ENCODE measurements at places on chromosomes 12 and 14.

DNA sequence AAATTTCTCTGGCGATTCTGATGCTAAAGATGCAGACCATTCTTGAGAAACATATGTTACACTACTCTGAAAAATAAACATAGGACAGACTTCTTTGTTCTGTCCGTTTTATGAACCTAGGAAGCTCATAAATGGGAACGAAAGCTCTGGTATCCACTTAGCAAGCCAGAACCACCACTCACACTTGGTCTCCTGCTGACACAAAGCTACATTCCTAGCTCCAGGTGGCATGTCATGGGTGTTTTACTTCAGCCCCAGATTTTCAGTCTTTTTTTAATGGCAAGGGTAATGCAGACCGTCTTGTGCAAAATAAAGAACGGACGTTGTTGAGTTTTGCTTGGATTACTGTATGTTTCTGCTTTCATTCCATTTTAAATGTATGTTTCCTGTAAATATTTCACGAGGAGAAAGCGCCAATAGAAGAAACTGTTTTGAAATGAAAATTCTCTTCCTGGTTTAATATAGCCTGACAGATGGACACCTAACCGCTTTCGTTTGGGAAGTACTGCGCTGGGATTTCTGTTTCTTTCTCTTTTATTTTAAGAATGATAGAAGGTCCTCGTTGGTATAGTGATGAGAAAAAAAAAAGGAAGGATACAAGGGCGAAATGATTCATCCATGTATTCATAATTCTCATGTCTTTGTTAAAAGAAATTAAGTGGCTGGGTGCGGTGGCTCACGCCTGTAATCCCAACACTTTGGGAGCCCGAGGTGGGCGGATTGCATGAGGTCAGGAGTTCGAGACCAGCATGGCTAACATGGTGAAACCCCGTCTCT lies 871 bp upstream of the COQ5 start:
- no peak for DNase-seq

GRCh38 chr12:117350140-117350539 lies 11.3 kb downstream of the NOS1 start:
- DNase-seq: no peak

- DNase-seq: no peak
Observed at GRCh38 chr12:70252832-70253231, 9.6 kb downstream of the CNOT2 start.

DNA sequence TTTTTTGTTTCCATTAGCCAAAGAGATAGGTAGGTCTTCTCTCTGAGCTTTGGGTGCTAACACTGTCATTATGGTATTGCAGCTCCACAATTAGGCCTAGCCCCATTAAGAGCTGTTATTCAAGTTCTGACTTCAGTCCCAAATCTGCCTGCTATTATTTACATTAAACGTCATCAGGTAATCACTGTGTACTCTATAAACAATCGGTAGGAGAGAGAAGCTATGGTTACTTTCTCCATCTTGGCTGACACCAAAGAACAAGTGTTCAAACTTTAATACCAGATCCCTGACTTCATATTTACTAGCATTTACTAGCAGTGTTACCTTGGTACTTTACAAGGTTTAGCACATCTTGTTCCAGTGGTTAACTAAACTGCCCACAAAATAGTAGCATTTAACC lies 305.1 kb upstream of the GARIN2 start:
- no peak for DNase-seq

- DNase-seq: no peak
Observed at GRCh38 chr12:111409780-111410430, 4.2 kb downstream of the SH2B3 start.

GRCh38 chr14:86091811-86092210 lies 561.9 kb downstream of the FLRT2 start:
- DNase-seq: no peak

GRCh38 chr14:57314396-57315089 lies 45.8 kb downstream of the AP5M1 start:
- DNase-seq: no peak

GRCh38 chr14:68624541-68625220 lies 168.2 kb downstream of the ZFP36L1 start:
- no peak for DNase-seq

- no peak for DNase-seq
Observed at GRCh38 chr14:25197885-25198284, 147.9 kb upstream of the STXBP6 start.

DNA sequence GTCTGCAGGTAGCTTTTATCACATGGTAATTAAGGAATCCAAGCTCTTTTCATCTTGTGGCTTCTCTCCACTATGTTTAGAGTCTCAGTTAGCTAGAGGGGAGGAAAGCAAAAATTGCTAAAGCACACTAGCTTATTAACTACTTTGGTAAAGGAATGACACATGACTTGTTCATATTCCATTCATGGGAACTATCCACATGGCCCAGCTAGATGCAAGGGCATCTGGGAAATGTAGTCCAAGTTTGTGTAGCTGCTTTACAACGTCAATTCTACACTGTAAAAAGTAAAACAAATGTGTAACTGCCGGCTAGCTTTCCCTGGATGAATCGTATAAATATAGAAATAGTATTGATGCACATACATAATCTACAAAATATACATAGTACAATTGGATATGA lies 244.5 kb upstream of the LRFN5 start:
- DNase-seq: no peak

DNA sequence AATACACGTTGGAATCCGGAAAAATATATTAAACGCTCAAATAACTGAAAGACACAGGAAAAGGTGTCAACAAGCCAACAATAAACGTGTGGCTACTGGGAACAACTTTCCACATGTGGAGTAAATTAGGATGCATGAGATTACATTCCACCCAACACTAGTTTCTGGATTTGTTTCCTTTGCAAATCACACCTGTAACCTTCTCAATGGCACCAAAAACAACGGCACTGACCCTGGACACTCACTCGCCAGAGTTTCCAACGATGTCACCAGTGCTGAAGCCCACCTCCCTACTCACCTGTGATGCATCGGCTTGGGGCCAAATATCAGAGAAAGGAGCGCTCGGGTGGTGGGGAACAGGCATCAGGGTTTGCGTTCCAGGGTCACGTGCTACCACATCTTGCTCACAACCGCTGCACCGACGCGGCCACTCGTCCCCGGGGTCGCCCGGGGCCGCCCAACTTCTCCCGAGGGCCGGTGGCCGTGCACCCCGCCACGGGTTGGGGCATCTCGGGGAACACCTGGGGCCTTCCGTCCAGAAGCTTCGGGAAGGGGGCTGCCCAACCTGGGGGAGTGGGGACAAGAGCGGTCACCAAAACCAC lies 629 bp downstream of the PRDM4 start:
- DNase-seq: peak; percentile 32

- DNase-seq: no peak
Observed at GRCh38 chr12:100716945-100717732, 77.4 kb upstream of the ANO4 start.

DNA sequence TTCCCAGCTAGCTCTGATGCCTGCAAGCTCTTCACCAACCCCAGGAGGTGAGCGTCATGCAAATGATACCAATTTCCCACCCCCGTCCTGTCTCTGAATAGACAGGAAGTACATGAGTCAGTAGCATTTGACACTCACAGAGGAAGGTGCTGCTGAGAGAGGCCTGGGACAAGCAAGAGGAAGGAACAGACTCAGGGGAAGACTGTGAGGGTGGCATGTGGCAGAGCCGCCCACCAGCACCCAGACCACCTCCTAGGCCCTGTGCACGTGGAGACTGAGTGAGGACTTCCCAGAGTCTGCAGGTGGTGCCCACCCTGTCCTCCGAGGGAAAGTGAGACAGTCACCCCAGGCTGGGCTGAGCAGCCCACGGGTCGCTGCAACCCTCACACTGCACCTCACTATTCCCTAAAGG lies 199.5 kb upstream of the SFSWAP start:
- peak; percentile 58 for DNase-seq

GRCh38 chr14:32744811-32745445 lies 193.8 kb upstream of the NPAS3 start:
- no peak for DNase-seq

DNA sequence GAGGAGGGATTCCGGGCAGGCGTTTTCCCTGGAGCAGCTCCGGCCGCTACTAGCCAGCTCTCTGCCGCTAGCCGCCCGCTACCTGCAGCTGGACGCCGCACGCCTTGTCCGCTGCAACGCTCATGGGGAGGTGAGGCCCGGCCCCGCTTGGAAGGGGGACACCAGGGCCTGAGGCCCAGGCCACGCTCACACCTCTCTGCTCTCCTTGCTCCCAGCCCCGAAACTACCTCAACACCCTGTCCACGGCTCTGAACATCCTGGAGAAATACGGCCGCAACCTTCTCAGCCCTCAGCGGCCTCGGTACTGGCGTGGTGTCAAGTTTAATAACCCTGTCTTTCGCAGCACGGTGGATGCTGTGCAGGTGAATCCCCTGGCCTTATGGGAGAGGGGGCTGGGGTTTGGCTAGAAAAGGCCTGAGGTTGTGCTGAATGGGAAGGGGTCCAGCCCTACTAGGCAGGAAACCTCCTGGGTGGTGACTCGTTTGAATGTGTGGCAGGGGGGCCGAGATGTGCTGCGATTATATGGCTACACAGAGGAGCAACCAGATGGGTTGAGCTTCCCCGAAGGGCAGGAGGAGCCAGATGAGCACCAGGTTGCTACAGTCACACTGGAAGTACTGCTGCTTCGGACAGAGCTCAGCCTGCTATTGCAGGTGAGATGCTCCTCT lies 597 bp downstream of the RNF31 start:
- DNase-seq: no peak

- no peak for DNase-seq
Observed at GRCh38 chr14:73870525-73871235, 16.0 kb upstream of the ZNF410 start.

DNA sequence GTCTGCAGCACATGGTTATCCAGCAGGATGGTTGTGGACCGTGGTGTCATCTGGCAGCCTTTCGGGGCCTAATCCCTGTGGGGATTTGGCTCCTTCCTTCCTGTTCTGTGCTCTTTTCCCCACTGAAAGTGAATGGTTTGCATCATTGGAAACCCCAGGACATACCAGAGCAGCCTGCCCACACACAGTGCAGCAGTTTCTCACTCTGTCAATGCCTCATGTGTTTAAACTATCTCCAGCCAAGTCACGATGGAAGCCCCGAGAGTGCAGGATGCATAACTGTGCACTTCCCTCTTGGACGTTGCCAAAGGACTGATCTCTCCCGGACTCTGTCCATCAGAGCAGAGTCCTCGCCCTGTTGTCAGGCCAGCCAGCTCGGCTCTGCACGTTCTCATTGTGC lies 29.0 kb upstream of the AMN start:
- DNase-seq: no peak

DNA sequence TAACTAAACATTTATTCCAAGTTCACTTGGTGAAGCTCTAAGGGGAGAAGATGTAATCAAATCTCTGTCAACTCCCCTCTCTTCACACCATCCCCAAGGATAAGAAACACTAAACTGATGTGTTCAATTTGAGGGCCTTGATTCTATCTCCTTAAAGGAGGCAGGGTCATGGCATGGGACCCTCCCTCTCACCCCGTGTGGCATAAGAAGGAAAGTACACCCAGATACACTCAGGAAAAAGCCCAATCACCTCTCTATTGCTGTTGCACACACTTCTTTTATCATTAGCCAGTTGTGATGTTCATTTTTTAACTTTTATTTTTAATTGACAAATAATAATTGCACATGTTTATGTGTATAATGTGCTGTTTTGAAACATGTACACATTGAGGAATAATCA lies 35.1 kb downstream of the WASHC3 start:
- no peak for DNase-seq

DNA sequence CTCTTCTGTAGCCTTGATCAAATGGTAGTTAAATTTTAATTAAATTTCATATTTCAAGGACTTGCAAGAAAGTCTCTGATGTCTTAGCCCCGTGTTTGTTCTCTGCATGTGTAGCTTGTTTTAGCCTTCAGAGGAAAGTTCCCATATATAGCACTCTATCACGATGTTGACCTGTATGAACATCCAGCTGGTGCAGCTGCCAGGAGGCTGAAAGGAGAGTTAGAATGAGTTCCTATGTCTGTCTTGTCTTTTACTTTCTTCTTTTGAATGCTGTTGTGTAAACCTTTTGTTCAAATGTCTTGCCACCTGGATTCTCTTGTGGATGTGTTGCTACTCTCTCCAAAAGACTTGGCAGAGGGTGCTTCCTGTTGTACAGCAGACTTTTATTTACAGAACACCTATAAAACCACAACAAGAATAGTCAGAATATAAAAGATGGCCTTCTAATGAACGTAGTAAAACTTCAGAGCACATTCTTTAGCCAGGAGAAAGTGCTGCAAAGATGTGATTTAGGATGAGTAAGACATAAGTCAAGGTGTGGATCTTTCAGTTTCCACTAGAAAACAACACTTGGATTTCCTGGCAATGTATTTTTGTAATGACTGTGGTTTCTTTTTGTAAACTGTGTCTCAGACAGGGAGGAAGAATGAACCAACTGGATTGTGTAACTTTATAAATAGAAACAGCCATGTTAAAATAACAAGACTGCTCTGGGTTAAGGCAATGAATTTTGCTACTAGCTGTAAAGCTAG lies 17.2 kb downstream of the NAV3 start:
- DNase-seq: no peak

DNA sequence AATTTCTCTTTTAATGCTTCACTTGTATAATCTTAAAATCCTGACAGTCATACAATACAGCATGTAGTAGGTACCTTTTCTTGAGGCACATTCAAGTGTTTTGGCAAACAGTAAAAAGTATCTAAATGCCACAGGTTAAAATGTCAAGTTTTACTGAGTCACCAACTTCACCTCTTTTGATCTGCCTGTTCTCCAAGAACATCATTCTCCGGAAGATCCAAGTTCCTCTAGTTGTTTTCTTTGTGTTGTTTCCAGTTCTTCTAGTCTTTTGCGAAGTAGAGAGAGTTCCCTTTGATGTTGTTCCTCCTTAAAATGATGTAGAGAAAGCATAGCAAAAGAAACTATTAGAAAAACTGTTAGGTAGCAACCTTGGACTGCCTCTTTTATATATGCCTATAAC lies 151.1 kb downstream of the CEP83 start:
- no peak for DNase-seq

- no peak for DNase-seq
Observed at GRCh38 chr12:17577405-17577804, 512.6 kb downstream of the RERGL start.

GRCh38 chr12:89211456-89211855 lies 140.8 kb downstream of the DUSP6 start:
- DNase-seq: no peak

DNA sequence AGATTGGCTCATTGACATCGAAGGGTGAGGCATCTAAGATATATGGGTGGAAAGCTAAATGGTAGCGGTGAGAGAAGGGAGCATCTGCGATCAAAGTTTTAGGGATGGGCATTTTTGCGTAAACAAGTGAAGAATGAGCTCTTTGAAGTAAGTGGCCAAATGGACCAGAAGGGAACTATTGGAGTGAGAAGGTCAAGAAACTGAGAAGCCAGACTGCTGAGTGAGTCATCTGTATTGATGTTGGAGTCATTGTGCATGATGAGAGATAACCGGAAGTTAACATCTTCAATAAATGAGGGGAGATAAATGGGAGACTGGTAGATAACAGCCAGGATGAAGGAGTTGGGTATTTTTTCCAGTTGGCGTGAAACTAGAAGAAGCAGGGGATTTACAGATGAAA lies 271.9 kb upstream of the PDE3A start:
- no peak for DNase-seq

DNA sequence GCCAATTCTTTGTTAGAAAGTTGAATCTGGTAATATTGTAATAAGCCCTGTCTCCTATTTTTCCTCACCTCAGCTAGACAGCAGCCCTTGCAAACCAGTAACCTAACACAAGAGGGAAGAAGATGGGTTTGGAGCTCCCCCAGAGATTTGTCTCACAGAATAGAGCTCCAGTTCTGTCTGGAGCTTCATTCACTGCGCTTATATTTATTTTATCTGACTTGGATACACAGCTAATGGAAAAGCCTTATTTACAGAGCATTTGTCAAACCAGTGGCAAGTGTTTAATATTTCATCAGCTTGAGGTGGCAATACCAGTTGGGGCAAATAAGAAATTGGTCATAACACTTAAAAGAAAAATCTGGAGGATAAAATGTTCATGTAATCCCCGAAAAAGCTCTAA lies 1094.0 kb downstream of the FSCB start:
- DNase-seq: no peak
